Stimulated activated CD4-positive, alpha-beta T cell treated with anti-CD3 and anti-CD28 coated beads, TNF-alpha, amount 100 ng/mL, for 48 hours (primary cell): ENCODE measurements at places on chromosomes 13 and 19.

GRCh38 chr13:34696296-34696695 is 245.8 kb upstream of the NBEA start:
- no peak for DNase-seq

DNA sequence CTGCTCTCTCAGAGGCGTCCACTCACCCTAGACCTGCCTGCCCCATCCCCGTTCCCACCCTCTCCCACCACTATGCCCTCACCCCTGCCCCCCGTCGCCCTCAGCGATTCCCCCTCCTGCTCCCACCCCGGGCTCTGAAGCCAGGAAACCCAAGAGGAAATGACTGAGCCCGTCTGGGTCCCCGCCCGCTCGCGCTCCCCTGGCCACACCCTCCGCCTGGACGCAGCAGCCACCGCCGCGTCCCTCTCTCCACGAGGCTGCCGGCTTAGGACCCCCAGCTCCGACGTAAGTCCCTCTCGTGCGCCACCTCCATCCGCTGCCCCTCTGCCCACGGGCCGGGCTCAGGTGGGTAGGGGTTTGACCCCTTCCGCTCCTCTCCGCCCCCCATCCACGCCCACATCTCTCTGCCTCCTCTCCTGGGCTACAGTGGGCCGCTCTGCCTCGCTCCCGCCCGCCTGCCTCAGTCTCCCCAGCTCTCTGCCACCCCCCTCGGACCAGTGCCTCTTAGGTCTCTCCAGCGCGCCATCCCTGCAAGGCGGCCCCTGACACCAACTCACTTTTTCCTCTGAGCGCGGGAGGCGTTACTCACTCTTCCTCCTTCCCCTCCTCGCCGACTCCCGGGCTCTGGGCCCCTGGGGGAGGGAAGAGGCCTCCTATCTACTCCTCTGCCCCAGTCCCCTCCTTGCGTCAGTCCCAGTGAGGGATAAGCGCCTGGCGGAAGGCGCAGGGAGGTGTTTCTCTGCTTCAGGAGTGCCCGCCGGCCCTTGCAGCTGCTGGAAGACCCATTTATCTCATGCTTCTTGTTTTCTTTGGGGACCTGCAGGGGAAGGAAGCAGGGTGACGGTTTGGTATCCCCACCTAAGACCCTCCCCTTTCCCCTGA is at the start of gene FXYD5:
TSS of gene FXYD5 (plus strand) at position 211 of the 882 bp plus-strand sequence. CDS start 816 bp downstream, outside the sequence.
- DNase-seq, result peak; percentile 77

- no peak for DNase-seq
Observed at GRCh38 chr13:43368003-43368402, 344.6 kb downstream of the DNAJC15 start.

DNA sequence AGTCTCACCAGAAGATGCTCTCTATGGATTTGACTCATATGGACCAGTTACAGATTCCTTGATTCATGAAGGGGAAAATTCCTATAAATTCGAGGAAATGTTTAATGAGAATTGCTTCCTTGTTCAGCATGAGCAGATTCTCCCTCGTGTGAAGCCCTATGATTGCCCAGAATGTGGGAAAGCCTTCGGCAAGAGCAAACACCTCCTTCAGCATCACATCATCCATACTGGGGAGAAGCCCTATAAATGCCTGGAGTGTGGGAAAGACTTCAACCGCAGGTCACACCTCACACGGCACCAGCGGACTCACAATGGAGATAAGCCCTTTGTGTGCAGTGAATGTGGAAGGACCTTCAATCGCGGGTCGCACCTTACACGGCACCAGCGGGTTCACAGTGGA is 10.7 kb downstream of the ZNF460 start:
- DNase-seq, result no peak

DNA sequence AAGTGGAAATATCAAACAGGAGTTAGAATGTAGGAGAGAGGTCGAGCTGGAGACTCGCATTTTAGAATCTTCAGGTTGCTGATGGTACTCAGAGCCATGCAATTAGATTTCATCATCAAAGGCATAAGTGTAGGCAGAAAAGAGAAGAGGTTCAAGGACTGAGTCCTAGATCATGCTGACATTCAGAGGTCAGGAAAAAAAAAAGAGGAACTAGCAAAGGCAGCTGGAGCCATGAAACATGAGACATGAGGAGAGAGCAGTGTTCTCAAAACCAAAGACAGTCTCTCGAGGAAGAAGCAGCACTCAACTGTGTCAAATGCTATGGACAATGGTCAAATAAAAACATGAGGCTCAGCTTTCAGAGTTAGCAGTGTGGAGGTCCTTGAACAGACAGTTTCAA is 12.4 kb upstream of the TPP2 start:
- no peak for DNase-seq

DNA sequence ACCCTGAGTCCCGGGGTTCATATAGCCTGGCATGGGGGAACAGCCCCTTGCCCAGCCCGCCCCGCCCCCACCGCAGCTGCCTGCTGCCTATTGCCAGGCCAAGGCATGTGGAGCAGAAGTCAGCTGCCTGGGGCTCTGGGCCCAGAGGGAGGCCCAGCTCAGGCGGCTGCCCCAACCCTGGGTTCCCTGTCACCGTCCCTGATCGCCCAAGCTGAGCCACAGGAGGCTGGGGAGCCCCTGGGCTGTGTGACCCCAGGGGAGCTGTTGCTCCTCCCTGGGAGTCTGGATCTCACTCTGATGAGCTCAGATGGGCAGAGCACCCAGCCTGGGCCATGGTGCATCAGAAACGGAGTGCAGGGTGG is 1.4 kb downstream of the PLIN4 start:
- no peak for DNase-seq
